ENCODE measurements at places on chromosomes 7 and 10. TPM values are rescaled to one million over a fixed set of nuclear protein-coding genes. Genes with fewer than 3 reads are reported as not detected.

NKX2-3 gene
- not detected for total RNA-seq

CPVL gene
- 22.2 TPM for total RNA-seq

UNCX gene
- total RNA-seq = not detected

- no peak overlapping the region for H3K27ac ChIP-seq
- no peaks in the 10 kb centered on the region for H3K4me1 ChIP-seq
- no peak overlapping the region for H3K4me3 ChIP-seq
- peak; percentile 64 for DNase-seq
Measured at GRCh38 chr10:12780634-12781601, 220.6 kb downstream of the CCDC3 start.

PDE6C gene
- total RNA-seq = not detected

- H3K27ac ChIP-seq = no peak overlapping the region
- H3K4me1 ChIP-seq = no peaks in the 10 kb centered on the region
- no peaks in the 10 kb centered on the region for H3K36me3 ChIP-seq
- DNase-seq = no peak
- H3K27me3 ChIP-seq = no peaks in the 10 kb centered on the region
Measured at GRCh38 chr7:33463131-33463530, 333.8 kb downstream of the BBS9 start.

GRCh38 chr7:94655848-94656657 is at the start of gene SGCE:
TSS of gene SGCE (minus strand) at chr7:94656133. CDS start at chr7:94656098, 35 bp downstream.
- no peaks in the 10 kb centered on the region for H3K36me3 ChIP-seq
- no peaks in the 10 kb centered on the region for H3K4me1 ChIP-seq
- H3K27me3 ChIP-seq = no peaks in the 10 kb centered on the region
- DNase-seq = peak; percentile 70
- H3K4me3 ChIP-seq = peak within 1 kb of the TSS; percentile 91
- H3K27ac ChIP-seq = peak within 1 kb of the TSS; percentile 87

DNA sequence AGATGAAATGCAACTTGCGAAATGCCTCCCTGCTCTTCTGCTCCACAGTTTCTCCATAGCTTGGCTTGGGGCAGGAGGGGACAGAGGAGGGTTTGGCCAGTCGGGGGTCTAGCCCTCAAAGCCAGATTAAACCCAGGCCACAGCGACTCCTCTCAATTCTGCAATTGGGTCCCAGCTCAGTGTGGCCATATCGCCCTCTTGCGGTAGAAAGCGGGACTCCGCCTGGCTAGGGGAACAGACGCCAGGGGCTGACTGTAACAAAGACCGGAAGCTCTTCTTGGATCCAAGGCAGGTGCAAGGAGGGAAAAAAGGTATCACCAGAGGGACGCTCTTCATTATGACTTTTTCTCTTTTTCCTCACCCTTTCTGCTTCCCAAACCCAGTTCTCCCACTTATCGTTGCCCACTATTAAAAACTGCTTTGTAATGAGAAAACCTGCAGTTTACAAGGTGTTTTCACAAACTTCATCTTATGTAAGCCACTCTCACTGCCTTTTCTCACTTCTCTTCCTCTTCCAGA is 36.6 kb upstream of the TNPO3 start:
- no peak overlapping the region for H3K4me3 ChIP-seq
- no peaks in the 10 kb centered on the region for H3K4me1 ChIP-seq
- peak; percentile 12 for DNase-seq
- no peak overlapping the region for H3K27ac ChIP-seq

DNA sequence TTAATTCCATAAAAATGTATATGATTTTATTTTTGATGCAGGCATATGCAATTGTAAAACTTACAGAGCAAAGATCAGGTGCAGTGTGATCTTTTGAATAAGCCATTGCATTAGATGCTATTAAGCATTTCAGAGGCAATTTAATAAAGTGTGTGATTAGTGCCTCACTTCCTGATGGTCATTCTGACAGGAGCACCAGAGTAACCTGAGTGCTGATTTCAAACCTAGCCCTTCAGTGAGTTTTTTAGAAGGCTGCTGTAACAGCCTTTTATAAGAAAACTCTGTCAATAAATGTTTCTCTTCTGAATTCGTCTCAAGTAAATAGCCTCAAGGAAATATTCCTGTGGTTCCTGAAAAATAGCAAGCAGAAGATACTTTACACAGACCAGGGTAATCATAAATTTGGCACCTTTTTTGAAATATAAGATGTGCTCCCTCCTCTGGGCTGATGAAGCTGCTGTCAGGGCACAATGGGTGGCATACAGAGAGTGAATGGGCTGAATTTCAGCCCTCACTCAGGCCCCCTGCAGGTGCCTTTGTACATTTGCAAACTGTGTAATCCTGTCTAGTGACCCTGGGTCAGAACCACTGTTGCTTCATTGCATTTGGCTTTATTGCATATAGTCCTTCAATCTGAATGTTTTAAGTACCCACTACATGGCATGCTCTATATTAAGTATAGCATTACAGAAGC is 193.7 kb upstream of the CSTF2T start:
- no peaks in the 10 kb centered on the region for H3K27me3 ChIP-seq
- no peak overlapping the region for H3K4me3 ChIP-seq
- H3K36me3 ChIP-seq = no peaks in the 10 kb centered on the region
- no peaks in the 10 kb centered on the region for H3K4me1 ChIP-seq

TAS2R38 gene
- not detected for total RNA-seq

NPFFR1 gene
- not detected for total RNA-seq

GRCh38 chr7:98418271-98418635 is 17.4 kb upstream of the BAIAP2L1 start:
- H3K27me3 ChIP-seq = no peaks in the 10 kb centered on the region
- peak overlapping the region; percentile 98 for H3K27ac ChIP-seq
- peak overlapping the region; percentile 16 for H3K4me3 ChIP-seq
- DNase-seq = peak; percentile 79
- H3K36me3 ChIP-seq = no peaks in the 10 kb centered on the region

GRCh38 chr7:45180084-45180986 is 22.7 kb downstream of the RAMP3 start:
- H3K27me3 ChIP-seq = peaks cover 4% of the 10 kb centered on the region
- H3K36me3 ChIP-seq = no peaks in the 10 kb centered on the region
- no peak overlapping the region for H3K4me3 ChIP-seq
- DNase-seq = no peak
- H3K4me1 ChIP-seq = no peaks in the 10 kb centered on the region

- no peaks in the 10 kb centered on the region for H3K27me3 ChIP-seq
- no peaks in the 10 kb centered on the region for H3K4me1 ChIP-seq
- no peak overlapping the region for H3K27ac ChIP-seq
- DNase-seq = peak; percentile 62
- H3K4me3 ChIP-seq = no peak overlapping the region
Measured at GRCh38 chr7:87517136-87517815, 41.8 kb upstream of the ABCB4 start.

DNA sequence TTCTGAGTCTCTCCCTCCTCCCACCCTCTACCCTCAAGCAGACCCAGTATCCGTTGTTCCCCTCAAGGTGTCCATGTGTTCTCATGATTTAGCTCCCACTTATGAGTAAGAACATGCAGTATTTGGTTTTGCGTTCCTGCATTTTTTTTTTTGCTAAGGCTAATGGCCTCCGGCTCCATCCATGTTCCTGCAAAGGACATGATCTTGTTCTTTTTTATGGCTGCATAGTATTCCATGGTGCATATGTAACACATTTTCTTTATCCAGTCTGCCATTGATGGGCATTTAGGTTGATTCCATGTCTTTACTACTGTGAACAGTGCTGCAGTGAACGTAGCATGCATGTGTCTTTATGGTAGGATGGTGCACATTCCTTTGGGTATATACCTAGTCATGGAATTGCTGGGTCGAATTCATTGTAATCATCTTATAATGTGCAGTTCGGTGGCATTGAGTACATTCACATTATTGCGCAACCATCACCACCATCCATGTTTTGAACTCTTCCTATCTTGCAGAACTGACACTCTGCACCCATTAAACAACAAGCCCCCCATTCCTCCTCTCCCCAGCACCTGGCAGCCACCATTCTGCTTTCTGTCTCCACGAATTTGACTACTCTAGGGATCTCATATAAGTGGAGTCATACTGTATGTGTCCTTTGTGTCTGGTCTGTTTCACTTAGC is 125.5 kb downstream of the CAMK1D start:
- peaks cover 12% of the 10 kb centered on the region for H3K4me1 ChIP-seq
- H3K27me3 ChIP-seq = no peaks in the 10 kb centered on the region
- DNase-seq = no peak
- no peak overlapping the region for H3K27ac ChIP-seq
- H3K36me3 ChIP-seq = no peaks in the 10 kb centered on the region
- no peak overlapping the region for H3K4me3 ChIP-seq

PCLO gene
- 3.0 TPM for total RNA-seq

- DNase-seq = no peak
- H3K27me3 ChIP-seq = no peaks in the 10 kb centered on the region
- H3K4me1 ChIP-seq = no peaks in the 10 kb centered on the region
- no peaks in the 10 kb centered on the region for H3K36me3 ChIP-seq
Measured at GRCh38 chr10:23116486-23117205, 21.3 kb downstream of the MSRB2 start.

ANXA8 gene
- total RNA-seq = 0.55 TPM

DNA sequence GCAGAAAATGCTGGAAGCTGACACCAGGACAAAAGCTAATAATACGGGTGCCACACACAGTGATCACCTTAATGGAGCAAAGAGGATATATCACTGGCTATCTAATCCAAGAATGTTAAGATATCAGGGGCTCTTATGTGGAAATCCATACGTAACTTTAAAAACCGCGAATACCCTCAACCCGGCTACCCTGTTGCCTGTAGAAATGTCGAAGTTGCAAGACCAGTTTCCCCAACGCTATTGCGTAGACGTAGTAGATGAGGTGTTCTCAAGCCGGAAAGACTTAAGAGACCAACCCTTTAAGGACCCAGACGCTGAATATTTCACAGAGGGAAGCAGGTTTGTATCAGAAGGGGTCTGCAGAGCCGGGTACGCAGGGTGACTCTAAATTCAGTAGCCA is 7.9 kb upstream of the CYREN start:
- H3K4me3 ChIP-seq = no peak overlapping the region
- no peak for DNase-seq
- no peaks in the 10 kb centered on the region for H3K27me3 ChIP-seq
- H3K36me3 ChIP-seq = peaks cover 7% of the 10 kb centered on the region
- no peaks in the 10 kb centered on the region for H3K4me1 ChIP-seq

CAMK2B gene
- not detected for total RNA-seq

DNA sequence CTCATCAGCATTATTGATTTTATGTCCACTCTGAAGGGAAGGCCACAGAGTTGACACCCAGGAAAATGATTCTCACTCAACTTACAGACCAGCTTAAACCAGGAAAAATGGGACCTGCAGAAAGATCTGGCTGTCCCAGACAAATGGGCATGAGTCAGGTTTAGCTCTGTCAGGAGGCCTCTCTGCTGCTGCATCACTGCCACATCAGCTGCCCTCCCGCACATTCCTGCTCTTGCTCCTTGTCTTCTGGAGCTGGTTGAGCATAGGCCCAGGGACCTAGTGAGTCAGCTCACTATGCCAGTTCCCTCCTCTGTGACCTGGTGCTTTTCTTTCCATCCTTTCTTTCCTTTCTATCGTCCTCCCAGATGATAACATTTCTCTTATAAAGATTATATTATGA is 18.8 kb upstream of the SMNDC1 start:
- H3K4me3 ChIP-seq = no peak overlapping the region
- H3K4me1 ChIP-seq = peaks cover 30% of the 10 kb centered on the region
- H3K36me3 ChIP-seq = no peaks in the 10 kb centered on the region
- peak overlapping the region; percentile 18 for H3K27ac ChIP-seq
- H3K27me3 ChIP-seq = no peaks in the 10 kb centered on the region

- H3K4me3 ChIP-seq = no peak overlapping the region
- H3K4me1 ChIP-seq = peaks cover 10% of the 10 kb centered on the region
- H3K27me3 ChIP-seq = no peaks in the 10 kb centered on the region
Measured at GRCh38 chr10:480928-481552, 208.4 kb downstream of the DIP2C start.

GRCh38 chr7:69701288-69701687 is 103.0 kb downstream of the AUTS2 start:
- H3K27me3 ChIP-seq = no peaks in the 10 kb centered on the region
- H3K36me3 ChIP-seq = no peaks in the 10 kb centered on the region
- no peaks in the 10 kb centered on the region for H3K4me1 ChIP-seq
- H3K4me3 ChIP-seq = no peak overlapping the region

PON1 gene
- 1.00 TPM for total RNA-seq

- no peak overlapping the region for H3K4me3 ChIP-seq
- no peaks in the 10 kb centered on the region for H3K36me3 ChIP-seq
- peak; percentile 63 for DNase-seq
- H3K27me3 ChIP-seq = no peaks in the 10 kb centered on the region
- H3K27ac ChIP-seq = no peak overlapping the region
Measured at GRCh38 chr7:80014511-80014910, 120.1 kb upstream of the GNAI1 start.

CLDN12 gene
- 37.9 TPM for total RNA-seq

RASA4B gene
- 1.7 TPM for total RNA-seq

DNA sequence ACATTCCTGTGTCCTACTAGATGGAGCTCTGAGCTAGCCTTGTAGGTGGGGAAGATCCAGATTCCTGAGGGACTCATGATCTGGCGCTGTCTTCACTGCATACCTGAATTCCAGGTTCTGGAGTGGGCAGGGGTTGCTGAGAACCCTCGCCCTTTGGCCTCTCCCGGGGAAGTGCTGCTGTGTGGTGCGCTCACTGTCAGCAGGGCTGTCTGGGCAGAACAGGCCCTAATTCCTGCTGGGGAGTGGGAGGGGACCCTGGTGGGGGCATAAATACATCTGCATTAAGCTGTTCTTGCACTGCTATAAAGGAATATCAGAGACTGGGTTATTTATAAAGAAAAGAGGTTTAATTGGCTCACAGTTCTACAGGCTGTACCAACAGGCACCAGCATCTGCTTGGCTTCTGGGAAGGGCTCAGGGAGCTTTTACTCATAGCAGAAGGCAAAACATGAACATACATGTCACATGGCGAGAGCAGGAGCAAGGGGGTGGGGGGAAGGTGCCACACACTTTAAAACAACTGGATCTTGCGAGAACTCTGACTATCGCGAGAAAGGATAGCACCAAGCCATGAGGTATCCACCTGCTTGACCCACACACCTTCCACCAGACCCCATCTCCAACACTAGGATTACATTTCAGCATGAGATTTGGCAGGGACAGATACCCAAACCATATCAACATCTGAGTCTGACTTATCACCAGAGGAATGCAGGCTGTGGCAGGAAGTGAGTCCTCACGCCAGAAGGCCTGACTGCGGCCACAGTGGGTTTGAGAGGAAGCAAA is 115.0 kb downstream of the ADCY1 start:
- no peaks in the 10 kb centered on the region for H3K36me3 ChIP-seq
- H3K4me3 ChIP-seq = no peak overlapping the region
- H3K27me3 ChIP-seq = no peaks in the 10 kb centered on the region
- DNase-seq = peak; percentile 89
- H3K27ac ChIP-seq = peak overlapping the region; percentile 71
- peaks cover 17% of the 10 kb centered on the region for H3K4me1 ChIP-seq

- DNase-seq = no peak
- H3K27me3 ChIP-seq = no peaks in the 10 kb centered on the region
- H3K27ac ChIP-seq = no peak overlapping the region
- no peak overlapping the region for H3K4me3 ChIP-seq
Measured at GRCh38 chr10:131078131-131078881, 233.2 kb downstream of the TCERG1L start.

All from astrocyte (in vitro differentiated cells and primary cell).